ENCODE measurements at places on chromosomes 7 and 10.

DNA sequence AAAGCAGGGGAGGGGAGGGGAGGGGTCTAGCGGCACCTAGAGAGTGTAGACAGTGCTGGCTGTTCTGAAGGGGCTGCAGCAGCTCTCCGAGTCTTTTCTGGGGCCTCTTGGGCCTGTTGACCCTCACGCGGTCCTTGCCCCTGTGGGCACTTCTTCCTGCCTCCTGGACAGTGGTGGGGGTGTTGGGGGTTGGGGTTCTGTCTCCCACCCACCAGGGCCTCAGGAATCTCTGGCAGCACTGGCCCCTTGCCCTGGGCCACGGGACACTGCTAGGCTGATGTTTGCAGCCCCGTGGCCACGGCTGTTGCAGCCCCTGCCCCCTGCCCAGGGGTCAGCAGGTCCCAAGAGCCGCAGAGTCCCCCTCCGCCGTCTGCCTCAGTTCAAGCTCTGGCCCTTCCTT, 68.9 kb upstream of the INPP5A start:
- H3K4me3 ChIP-seq: no peak overlapping the region
- H3K27me3 ChIP-seq: no peaks in the 10 kb centered on the region
- H3K27ac ChIP-seq: peak overlapping the region; percentile 46
- H3K36me3 ChIP-seq: no peaks in the 10 kb centered on the region
- peaks cover 30% of the 10 kb centered on the region for H3K4me1 ChIP-seq

DNA sequence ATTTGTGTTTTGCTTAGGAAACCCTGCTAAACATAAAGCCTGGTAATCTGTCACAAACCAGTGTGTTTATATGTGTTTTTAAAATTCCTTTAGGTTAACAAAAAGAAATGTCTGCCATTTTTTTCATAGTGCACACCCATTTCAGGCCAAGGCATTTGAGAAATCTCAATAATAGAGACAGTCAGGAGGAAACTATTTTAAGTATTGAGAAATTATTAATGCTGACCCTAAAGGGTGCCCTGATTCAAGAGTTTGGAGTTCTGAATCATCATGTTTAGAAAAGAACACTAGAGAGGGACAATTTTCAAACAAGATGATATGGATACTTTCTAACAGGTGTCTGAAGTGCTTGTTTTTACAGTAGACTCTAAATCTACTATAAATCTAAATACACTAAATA, 28.7 kb downstream of the MALRD1 start:
- no peaks in the 10 kb centered on the region for H3K36me3 ChIP-seq
- no peak overlapping the region for H3K4me3 ChIP-seq
- DNase-seq: no peak
- H3K4me1 ChIP-seq: no peaks in the 10 kb centered on the region
- H3K27ac ChIP-seq: no peak overlapping the region
- no peaks in the 10 kb centered on the region for H3K27me3 ChIP-seq

GRCh38 chr7:112010994-112011393, 195.2 kb downstream of the DOCK4 start:
- H3K27ac ChIP-seq: no peak overlapping the region
- H3K4me1 ChIP-seq: no peaks in the 10 kb centered on the region
- no peak overlapping the region for H3K4me3 ChIP-seq
- DNase-seq: no peak
- no peaks in the 10 kb centered on the region for H3K27me3 ChIP-seq

DNA sequence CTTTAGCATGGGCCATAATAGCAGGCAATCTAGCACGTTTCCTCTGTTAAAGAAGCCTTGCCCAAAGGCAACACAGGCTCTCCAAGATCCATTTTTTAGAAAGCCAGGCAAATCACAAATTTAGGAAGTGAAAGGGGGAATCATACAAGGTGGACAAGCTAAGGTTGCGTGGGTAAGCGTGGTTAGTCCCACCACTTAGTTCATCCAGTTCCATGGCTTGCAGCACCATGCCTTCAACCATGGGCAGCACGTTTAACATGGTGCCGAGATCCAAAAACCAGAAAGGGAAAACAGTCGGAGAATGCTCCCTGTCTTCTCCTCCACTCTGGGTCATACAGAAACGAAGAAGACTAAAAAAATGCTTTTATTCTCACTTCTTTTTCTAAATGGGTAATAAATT, 234.4 kb upstream of the IMMP2L start:
- no peak overlapping the region for H3K4me3 ChIP-seq
- H3K36me3 ChIP-seq: peaks cover 29% of the 10 kb centered on the region
- no peak for DNase-seq
- no peaks in the 10 kb centered on the region for H3K27me3 ChIP-seq
- H3K4me1 ChIP-seq: no peaks in the 10 kb centered on the region

DNA sequence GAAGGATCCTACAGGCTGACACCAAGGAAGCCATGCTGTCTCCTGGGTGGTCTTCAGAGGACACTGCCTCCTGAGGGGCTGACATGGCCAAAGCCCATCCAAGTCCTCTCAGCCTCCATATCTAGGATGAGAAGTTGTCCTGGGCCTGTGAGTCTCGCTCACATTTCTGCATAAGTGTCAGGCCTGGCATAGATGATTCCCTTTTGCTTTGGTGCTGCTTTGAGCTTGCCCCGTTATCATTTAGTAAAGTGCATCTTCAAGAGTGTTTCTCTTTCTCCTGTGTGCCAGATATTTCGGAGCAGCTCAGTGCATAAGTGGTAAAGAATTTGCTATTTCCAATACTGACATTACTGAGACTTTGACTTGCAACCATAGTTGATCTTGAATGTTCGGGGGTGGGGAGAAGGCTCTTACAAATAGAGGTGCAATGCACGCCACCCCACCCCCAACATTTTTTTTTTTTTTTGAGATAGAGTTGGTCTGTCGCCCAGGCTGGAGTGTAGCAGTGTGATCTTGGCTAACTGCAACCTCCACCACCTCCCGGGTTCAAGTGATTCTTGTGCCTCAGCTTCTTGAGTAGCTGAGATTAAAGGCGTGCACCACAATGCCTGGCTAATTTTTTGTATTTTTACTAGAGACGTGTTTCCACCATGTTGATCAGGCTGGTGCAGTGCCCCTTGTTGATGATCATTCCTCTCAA, 9.1 kb downstream of the PTER start:
- no peaks in the 10 kb centered on the region for H3K36me3 ChIP-seq
- no peak overlapping the region for H3K4me3 ChIP-seq
- peaks cover 7% of the 10 kb centered on the region for H3K4me1 ChIP-seq
- H3K27ac ChIP-seq: no peak overlapping the region

All from gastrocnemius medialis (tissue), 4 donors.